ENCODE measurements at places on chromosomes 4 and X.
A peak's percentile ranks its signal among the peaks of the same experiment; 100 is the strongest.

GRCh38 chr4:52996261-52997131, 134.4 kb downstream of the RASL11B start:
- no peak for DNase-seq

DNA sequence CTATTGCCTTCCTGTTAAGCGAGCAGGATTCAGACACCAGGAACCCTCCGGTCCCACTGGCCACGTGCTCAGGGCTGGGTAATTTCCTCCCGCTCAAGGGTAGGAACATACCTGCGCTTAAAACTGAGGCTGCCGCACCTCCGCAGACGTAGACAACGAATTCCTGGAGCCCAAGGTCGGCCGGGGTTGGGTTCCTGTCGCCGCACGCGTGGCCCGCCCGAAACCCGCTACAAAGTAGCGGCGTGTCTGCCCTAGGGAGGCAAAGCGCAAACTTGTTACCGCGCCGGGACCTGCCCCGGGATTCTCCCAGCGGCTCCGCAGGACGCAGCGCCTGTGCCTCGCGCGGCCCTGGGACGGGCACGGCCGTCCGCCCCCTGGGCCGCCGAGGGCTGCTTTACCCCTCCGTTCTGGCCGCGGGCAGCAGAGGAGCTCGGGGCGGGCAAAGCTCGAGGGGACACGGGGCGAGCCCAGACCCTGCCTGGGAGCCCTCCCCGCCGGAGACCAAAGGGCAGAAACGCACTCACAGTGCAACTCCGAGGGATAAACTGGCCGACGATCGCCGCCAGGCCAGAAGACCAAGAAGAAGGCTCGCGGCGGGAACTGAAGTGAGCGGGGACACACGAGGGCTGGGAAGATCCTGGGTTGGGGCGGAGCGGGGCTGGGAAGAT, at the start of gene ERVMER34-1:
ERVMER34-1 (minus strand) TSS at position 607 of the 668 bp plus-strand sequence. CDS start 5,905 bp downstream, outside the sequence.
- DNase-seq: no peak

- no peak for DNase-seq
Measured at GRCh38 chr4:118867311-118868067, 21.2 kb upstream of the SYNPO2 start.

- DNase-seq: no peak
Measured at GRCh38 chr4:113270520-113271319, 221.3 kb downstream of the ANK2 start.

GRCh38 chrX:147602176-147602696, 309.5 kb upstream of the FMR1 start:
- DNase-seq: no peak

- DNase-seq: no peak
Measured at GRCh38 chr4:156628858-156629257, 342.7 kb downstream of the PDGFC start.

DNA sequence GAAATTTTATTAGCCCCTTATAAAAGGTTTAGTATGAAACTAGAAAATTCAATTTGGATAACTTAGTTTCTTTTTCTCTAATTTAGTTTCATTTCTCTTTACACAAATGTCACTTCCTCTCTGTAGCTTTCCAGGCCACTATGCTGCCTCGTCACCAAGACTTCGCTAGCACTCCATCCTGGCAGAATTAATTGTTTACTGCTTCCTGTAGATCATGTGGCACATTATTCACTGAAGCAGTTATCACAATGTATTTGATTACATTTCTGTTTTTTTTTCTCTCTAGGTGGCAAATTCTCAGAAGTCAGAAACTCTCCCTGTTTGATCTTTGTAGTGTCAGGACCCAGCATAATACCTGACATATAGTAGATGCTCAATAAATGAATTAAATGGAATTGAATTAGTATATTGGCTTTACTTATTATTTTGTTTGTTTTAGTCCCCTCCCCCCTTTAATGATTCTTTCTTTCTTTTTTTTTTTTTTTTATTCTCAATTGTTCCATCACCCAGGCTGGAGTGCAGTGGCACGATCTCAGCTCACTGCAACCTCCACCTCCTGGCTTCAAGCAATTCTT, 9.3 kb upstream of the SAT1 start:
- no peak for DNase-seq

DNA sequence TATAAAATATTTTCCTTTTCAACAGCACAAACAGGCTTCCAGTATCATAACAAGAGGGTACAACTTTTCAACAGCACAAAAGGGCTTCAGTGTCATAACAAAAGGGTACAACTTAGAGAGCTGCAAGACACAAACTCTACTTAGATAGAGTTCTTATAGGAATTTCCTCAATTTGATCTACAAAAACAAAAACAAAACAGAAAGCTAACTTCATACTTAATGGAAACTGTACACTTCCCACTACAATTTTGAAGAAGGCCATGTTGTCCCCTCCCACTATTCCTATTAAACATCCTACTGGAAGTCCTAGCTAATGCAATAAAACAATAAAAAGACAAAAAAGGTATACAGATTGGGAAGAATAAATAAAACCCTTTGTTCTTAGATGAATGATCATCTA, 96.7 kb downstream of the CENPC start:
- DNase-seq: no peak

DNA sequence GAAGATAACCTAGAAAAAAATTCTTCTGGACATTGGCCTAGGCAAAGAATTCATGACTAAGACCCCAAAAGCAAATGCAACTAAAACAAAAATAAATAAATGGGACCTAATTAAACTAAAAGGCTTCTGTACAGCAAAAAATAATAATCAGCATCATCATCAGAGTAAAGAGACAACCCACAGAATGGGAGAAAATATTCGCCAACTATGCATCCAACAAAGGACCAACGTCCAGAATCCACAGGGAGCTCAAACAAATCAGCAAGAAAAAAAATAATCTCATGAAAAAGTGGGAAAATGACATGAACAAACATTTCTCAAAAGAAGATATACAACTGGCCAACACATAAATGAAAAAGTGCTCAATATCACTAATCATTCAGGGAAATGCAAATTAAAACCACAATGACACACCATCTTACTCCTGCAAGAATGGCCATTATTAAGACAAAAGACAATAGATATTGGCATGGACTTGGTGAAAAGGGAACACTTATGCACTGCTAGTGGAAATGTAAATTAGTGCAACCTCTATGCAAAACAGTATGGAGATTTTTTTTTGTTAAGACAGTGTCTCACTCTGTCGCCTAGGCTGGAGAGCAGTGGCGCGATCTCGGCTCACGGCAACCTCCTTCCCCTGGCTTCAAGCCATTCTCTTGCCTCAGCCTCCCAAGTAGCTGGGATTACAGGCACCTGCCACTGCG, 29.9 kb downstream of the ELF2 start:
- DNase-seq: no peak

GRCh38 chrX:96707804-96708203, 23.2 kb downstream of the DIAPH2 start:
- no peak for DNase-seq

DNA sequence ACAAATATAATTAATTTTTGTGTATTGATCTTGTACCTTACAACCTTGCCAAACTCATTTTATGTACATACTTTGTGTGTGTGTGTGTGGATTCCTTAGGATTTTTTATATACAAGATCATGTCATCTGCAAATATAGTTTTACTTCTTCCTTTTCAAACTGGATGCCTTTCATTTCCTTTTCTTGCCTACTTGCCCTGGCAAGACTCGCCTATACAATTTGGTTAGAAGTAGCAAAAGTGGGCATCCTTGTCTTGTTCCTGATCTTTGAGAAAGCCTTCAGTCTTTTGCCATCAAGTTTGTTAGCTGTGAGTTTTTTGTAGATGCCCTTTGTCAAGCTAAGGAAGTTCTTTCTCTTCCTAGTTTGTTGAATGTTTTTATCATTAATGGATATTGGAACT, 30.5 kb downstream of the RUFY3 start:
- no peak for DNase-seq

- DNase-seq: no peak
Measured at GRCh38 chr4:168791376-168791775, 218.7 kb downstream of the CBR4 start.

DNA sequence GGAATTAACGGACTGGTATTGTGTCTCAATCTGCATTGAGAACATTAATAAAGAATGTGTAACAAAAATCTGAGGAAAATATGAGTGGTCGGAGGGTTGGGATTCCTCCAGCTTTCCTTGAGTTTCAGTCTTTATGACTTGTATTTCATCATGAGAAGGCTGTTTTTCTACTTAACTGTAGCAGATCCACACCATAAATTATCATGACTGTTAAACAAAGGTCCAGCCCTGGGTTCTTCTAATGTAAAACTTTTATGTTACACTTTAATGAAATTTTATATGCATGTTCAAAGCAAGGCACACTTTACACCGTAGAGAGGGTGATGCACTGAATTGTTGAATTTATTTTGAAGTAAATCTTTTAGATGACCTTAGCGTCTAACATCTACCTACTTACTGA, 7.0 kb downstream of the AFF2 start:
- DNase-seq: no peak

DNA sequence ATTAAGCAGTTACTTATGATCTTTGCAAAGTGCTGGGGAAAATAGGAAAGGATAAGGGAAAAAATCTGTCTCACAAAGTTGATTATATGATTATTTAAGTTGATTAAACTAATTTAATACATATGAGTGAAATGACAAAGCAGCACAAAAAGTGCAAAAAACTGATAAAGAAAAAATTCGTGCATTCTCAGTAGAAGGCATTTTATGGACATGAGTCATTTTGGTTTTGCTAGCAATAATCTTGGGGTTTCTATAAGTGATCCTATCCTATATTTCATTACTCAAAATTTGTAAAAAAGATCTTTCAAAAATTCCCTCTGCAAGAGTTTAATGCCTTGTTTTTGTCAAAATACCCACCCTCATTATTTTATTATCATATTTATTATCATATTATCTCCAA, 224.2 kb upstream of the ANXA10 start:
- no peak for DNase-seq

DNA sequence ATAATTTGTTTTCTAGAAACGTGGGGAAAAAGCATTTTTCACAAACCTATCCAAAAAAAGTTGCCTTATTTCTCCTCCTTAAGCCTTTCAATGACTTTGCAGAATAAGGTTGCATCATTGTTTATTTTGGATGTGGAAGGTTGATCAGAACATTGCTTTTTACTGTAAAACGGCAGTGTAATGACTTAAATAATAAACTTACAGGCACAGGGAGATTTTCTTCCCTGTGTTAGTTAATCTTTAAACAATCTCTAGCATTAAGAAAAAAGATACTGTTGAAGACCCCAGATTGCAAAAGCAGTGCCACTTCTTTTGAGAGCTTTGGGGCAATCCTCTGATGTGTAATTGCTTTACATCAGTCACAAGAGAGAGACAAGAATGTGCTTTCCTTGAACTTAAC, 153.4 kb downstream of the ARX start:
- DNase-seq: no peak

- peak; percentile 15 for DNase-seq
Measured at GRCh38 chr4:55675196-55675793, 39.2 kb upstream of the NMU start.
